ENCODE measurements at places on chromosomes 3 and 15.

DNA sequence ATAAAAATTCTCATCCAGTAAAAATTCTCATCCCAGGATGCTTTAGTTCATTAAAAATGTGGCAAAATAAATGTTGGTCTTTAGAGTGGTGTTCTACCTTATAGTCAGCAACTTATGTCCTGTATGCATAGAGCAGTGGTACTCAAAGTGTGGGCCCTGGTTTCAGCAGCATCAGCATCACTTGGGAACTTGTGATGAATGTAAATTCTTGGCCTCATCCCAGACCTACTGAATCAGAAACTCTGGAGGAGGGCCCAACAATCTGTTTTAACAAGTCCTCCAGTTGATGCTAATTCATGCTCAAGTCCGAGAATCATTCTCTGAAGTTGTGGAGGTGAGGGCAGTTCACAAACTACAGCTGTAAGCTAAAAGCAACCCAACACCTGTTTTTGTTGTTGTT lies 307.3 kb upstream of the SATB1 start:
- no peak for DNase-seq

- peak; percentile 24 for DNase-seq
These were observed 22.2 kb downstream of the EPHB3 start for GRCh38 chr3:184583578-184584451.

DNA sequence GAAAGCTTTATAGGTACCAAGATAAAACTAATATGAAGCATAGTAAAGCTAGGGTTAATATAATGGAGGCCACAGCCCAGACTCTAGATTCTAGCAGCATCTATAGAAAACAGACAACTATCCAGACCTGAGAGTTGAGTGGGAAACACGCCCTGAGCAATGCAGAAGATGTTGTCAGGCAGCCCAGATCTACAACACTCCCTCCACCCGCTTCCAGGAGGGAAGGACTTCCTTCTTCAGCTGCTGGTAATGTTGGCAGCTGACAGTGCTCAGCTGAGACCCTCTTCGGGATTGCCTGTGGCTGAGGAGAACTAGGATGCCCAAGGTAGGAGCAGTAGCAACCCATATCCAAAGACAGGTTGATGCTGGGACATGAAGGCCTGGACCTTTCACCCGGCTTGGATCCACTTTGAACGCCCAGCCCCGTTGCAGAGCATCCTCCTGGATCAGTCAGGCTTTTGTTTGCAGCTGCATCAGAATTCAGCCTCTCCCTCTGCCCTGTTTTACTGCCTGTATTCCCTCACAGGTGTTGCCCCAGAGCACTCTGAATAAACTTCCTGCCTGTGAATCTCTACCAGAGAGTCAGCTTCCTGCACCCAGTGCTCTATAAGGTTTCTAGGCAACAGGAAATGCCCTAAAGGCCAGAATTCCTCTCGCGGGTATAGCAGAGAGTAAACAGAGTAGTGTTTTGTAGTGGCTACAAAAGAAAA lies 174.7 kb upstream of the IL12A start:
- no peak for DNase-seq

DNA sequence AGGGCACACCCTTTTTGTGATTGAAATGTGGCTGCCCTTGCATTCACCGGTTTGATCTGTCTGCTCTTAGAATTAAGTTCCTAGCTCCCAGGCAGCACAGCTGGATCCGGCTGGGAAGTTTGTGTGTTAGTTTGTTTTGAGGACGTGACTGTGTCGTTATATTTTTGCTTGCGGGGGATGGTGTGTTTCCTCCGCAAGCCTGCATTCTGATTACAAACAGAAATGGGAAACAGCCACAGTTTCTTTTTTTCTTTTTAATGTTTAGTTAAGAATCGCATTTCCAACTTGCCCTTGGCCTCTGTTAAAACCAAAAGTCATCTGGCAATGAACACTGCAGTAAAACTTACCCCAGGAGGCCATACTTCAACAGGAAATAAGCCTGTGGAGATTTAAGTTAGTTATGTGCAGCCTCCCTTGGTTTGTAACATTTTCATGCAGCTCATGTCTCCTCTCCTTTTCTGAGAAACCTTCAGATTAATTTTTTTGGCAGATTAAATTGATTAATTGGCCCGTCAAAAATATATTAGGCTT lies 888 bp downstream of the TMOD3 start:
- no peak for DNase-seq

GRCh38 chr3:107973152-107973551 lies 117.7 kb downstream of the CD47 start:
- no peak for DNase-seq

- no peak for DNase-seq
These were observed 160.0 kb upstream of the CGNL1 start for GRCh38 chr15:57216288-57216687.

- no peak for DNase-seq
These were observed 233.0 kb downstream of the EPHA3 start for GRCh38 chr3:89340408-89340807.

DNA sequence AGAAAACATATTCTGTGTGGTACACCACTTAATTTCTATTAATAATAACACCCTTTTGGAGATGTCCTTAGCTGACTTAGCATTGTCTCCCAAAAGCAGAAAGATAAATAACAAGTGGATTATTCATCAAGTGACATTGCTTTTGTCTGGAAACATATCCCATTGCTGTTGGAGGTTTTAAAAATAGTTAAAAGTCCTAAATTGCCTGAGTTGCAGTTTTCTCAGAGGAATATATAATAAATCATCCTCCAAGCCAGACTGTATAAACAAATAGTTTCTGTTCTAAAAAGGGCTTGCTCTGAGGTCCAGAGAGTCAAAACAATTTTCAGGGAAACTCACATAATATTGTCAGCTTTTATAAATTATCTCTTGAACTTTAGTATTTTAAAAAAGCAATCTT lies 60.4 kb upstream of the CD96 start:
- no peak for DNase-seq

DNA sequence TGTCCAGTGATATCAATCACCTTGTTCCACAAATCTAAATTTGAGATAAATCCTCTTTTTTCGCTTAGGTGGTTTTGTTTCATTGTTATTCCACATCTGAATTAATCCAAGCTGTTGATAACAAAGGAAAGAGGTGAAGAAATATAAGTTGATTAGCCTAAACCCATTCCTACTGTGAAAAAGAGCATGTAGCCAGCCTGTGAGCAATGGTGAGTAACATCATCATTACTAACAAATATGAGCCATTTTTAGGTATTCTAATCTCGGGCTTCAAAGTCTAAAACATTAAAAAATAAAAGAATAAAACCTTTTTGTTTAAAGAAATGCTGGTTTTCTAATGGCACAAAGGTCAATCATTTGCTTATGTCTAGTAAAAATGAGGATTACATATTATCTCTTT lies 52.1 kb upstream of the P3H2 start:
- no peak for DNase-seq
